ENCODE measurements at places on chromosomes 7 and 10. TPM values are rescaled to one million over a fixed set of nuclear protein-coding genes. Genes with fewer than 3 reads are reported as not detected.

Gene GNAT3
- total RNA-seq, result not detected

Gene PRRT4
- 0.96 TPM for total RNA-seq

Gene INSIG1
- total RNA-seq, result 50.3 TPM

Gene LRRC18
- total RNA-seq, result not detected

Gene VAX1
- total RNA-seq, result not detected

Gene OR6V1
- not detected for total RNA-seq

Gene STRIP2
- total RNA-seq, result 0.11 TPM

Gene PALD1
- total RNA-seq, result not detected

Gene TMEM236
- 0.18 TPM for total RNA-seq

Gene GNA12
- 21.4 TPM for total RNA-seq

Gene TYW1
- 24.7 TPM for total RNA-seq

Gene AKR1C4
- not detected for total RNA-seq

Gene SLC39A12
- total RNA-seq, result not detected

Gene WDFY4
- total RNA-seq, result 8.5 TPM

Gene OR9A2
- total RNA-seq, result not detected

Gene CLDN3
- not detected for total RNA-seq

Gene SLC26A3
- total RNA-seq, result not detected

Gene BICC1
- total RNA-seq, result not detected

Gene PIK3AP1
- total RNA-seq, result 4.7 TPM

Gene UCN3
- total RNA-seq, result not detected

Gene KCNH2
- total RNA-seq, result 1.6 TPM

Gene PLCE1
- not detected for total RNA-seq

Gene OLAH
- total RNA-seq, result not detected

Gene CNTNAP2
- 1.2 TPM for total RNA-seq

Gene UTF1
- not detected for total RNA-seq

Gene NRF1
- total RNA-seq, result 44.3 TPM

Gene RBM28
- total RNA-seq, result 53.8 TPM

Gene LRRC17
- total RNA-seq, result not detected

Gene ACTR1A
- total RNA-seq, result 50.7 TPM

Gene SRGN
- 70.7 TPM for total RNA-seq

Gene TRIM50
- not detected for total RNA-seq

Gene NRG3
- total RNA-seq, result not detected

Gene GNGT1
- total RNA-seq, result not detected

Gene GIMAP7
- total RNA-seq, result 369 TPM

Gene OR2A7
- total RNA-seq, result 5.9 TPM

Gene ZDHHC6
- total RNA-seq, result 54.8 TPM

Gene PILRA
- total RNA-seq, result 10.6 TPM

Gene CYP3A5
- 0.16 TPM for total RNA-seq

Gene UNC5B
- not detected for total RNA-seq

Gene ZNF789
- total RNA-seq, result 31.8 TPM

Gene WEE2
- not detected for total RNA-seq

Gene ABCC2
- total RNA-seq, result 5.5 TPM

Gene CDNF
- total RNA-seq, result 4.9 TPM

Gene SPDYE2
- 1.0 TPM for total RNA-seq

Gene ZPBP
- total RNA-seq, result not detected

Gene ZRANB1
- 25.0 TPM for total RNA-seq

Gene STK31
- total RNA-seq, result 0.85 TPM
